ENCODE measurements at places on chromosomes 11 and 22.

GRCh38 chr11:76512851-76513653 is 68.2 kb downstream of the EMSY start:
- DNase-seq, result no peak

- no peak for DNase-seq
Observed at GRCh38 chr11:19225581-19225980, 15.2 kb downstream of the E2F8 start.

DNA sequence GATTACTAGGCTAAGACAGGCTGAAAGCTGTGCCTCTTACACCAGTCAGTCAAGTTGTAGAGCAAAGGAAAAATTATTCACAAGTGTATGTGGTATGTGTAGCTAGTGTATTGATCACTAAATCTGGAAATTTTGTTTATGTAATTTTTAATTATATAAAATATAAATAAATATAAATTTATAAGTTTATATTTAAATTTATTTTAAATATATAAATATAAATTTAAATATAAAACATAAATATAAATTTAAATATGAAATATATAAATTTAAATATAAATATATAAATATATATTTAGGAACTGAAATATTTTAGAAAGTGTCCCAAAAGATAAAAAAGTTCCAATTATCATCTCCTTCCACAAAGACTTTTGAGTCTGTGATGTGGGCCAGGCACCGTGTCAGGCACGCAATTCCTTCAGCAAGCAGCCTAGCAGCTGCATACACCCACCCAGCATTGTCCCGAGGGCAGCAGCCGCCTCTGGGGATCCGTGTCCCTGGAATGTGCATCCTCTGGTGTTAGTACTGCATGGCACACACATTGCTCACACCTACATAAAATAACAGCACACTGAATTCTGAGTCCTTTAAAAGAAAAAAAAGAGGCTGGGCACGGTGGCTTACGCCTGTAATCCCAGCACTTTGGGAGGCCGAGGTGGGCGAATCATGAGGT is 1098.0 kb downstream of the BRD1 start:
- DNase-seq, result no peak

DNA sequence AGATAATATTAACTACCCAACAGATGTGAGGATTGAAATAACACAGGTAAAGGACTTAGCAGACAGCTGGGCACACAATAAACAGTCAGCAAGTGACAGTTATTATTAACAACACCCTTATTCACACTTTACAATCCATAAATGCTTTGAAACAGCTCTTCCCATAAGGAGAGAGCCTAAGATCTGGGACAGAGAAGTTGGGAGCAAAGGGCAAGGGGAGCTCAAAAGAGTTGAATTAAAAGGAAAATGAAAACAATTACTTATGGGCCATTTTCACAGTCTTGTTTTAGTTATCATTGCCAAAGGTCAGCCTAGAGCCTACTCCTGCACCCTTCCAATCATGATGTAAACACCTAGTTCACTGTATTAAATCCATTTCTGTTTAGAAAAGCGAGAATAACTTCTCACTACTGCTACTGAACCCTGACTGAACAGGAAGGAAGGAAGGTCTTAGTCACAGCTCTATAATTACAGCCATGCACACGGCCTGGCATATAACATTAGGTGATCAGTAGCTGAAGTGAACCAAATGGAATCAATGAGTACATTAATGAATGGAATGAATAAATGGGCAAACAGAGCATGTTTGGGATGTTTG is 111.3 kb downstream of the PLEKHA7 start:
- no peak for DNase-seq

DNA sequence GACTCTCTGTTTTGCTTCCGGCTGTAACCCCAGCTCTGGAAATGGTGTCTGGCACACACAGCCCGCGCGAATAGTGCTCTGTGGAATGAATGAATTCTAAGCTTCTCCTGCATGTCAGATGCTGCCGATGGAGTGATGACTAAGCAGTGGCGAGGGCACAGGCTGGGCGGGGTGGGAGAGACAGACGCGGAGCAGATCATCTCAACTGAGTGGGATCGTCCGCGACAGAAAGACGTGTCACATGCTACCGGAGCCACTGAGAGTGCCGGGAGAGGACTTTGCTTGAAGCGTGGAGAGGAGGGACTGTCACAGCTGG is 334.5 kb downstream of the CTTN start:
- no peak for DNase-seq

DNA sequence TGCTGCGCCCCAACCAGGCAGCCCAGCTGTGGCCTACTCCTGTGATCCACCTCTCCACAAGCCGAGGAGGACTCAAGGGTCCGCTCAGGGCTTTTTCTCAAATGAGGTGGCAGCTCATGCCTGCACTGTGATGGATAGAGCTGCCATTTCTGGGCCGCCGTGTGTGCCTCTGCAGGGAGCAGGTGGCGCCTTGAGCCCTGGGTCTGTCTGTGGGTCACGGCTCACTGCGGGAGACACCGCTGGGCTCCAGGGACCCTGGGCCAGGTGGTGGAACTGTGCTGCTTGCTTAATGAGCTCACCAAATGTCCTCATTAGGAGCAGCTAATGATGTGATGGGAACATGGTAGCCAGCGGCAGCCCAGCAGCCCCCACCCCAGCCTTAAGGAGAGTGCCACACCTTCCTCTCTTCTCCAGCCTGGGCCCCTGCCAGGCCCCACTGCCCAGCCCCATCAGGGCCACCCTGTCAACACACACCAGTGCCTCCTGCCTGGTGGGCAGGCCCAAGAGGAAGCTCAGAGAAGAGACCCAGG is 50.8 kb downstream of the DHCR7 start:
- DNase-seq, result no peak

DNA sequence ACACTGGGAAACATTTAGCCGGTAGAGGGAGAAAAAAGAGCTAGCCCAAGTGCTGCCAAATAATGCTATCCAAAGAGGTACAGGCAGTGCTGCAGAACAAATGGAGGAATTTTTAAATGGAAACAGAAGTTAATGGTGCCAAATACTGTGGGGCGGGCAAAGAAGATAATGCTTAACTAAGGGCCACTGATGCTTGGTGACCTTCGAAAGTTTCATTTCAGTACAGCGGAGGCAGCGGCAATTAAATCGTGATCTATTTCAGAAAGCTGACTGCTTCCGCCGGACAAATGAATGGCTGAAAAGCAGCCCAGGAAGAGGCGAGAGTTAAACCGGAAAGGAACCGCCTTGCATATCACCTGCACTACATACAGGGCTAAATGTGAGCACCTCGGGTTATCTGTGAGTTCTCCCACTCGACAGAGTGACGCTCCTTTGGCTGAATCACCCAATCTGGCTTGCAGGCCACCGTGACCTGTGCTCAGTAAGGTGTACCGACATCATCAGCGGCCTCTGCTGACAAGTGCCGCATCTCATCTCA is 42.1 kb downstream of the CADM1 start:
- DNase-seq, result no peak

All from Panc1 (cell line).